ENCODE measurements at places on chromosomes 5 and 9. TPM values are rescaled to one million over a fixed set of nuclear protein-coding genes. Genes with fewer than 3 reads are reported as not detected.

DNA sequence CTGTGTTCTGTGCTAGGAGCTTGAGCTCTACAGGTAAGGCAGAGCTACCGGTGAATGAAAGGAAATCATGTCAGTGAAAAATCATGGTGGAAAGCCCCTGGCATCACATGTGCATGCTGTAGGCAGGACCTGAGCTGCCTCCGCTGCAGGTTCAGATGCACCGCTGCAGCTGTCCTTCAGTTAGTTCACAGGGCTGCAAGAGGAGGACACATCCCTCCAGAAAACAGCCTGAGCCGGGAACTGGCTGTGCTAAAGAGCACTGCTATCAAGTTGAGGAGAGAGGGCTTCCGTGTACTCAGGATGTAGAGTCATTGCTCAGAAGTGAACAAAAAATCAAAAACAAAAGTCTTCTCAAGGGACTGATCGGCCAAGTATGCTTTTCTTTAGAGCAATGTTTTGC is 138.6 kb downstream of the ERCC6L2 start:
- no peaks in the 10 kb centered on the region for H3K27me3 ChIP-seq
- no peak overlapping the region for H3K4me3 ChIP-seq
- no peak overlapping the region for H3K27ac ChIP-seq
- no peaks in the 10 kb centered on the region for H3K36me3 ChIP-seq

DNA sequence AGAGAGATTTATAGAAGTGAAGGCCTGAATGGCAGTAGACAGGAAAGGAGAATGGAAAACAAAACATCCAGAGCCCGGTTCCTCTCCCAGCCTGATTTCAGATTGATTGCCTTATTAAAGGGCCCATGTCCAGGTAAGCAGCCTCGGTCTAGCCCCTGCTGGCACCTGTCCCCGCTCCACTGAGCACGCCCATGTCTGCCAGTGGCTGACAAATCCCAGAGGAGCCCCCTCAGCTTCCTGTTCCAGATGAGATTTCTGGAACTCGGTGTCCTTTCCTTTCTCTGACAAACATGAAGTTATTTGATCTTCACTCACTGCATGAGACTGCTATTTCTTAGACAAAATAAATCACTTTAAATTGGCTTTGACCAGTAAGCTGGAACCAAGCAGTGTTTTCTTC is 187.0 kb upstream of the ADCY2 start:
- DNase-seq = no peak
- no peak overlapping the region for H3K27ac ChIP-seq
- no peak overlapping the region for H3K4me3 ChIP-seq
- H3K4me1 ChIP-seq = no peaks in the 10 kb centered on the region

DNA sequence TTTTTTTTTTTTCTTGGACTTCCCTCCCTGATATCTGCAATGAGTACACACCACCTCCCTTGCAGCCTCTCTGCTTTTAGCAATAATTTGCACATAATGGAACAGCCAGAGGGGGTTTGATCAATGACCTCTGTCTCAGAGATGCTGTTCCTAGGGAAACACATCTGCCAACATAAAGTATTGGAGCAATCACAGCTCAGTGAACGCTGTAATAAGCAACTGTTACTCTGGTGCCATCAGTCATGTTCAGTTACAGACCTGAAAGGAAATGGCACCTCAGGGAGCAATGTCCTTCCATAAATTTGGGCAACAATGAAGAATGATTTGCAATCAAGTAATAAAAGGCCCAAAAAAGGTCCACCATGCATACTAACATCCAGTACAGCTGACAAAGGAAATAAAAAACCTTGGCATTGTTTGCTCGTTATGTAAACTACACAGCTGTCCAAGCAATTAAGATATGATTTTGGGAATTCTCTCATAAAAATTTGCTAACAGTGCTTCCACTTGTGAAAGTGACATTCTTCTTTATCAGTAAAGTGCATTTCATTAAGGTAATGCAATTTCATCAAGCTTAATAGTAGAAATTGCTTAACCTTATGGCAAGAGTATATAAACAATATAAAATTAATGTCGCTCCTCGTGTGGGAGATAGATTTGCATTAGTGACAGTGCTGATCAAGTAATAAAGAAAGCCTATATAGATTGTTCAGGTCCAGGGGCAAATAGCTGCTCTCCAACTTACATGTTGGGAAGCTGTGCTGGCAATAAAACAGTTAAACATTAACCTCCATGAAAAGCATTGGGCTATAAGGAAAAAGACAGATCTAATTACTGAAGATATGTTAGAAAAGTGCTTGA is 167.8 kb downstream of the RASEF start:
- no peaks in the 10 kb centered on the region for H3K27me3 ChIP-seq
- no peak overlapping the region for H3K4me3 ChIP-seq
- H3K27ac ChIP-seq = no peak overlapping the region

GRCh38 chr9:125797930-125798329 is 50.8 kb downstream of the PBX3 start:
- no peak overlapping the region for H3K4me3 ChIP-seq
- H3K36me3 ChIP-seq = no peaks in the 10 kb centered on the region
- no peak overlapping the region for H3K27ac ChIP-seq
- no peaks in the 10 kb centered on the region for H3K4me1 ChIP-seq
- H3K27me3 ChIP-seq = no peaks in the 10 kb centered on the region

DNA sequence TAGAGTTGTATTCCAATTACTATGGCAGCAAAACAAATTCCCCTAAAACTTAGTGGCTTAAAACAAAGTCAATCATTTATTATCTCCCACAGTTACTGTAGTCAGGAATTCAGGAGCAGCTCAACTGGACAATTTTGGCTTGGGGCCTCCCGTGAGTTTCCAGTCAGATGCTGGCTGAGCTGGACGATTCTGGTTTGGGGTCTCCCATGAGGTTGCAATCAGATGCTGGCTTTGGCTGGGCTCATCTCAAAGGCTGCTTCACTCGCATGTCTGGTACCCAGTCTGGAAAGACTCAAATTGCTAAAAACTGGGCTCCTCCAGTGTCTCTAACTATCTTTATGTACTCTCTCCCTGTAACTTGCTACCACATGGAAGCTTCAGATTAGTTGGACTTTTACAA is 130.1 kb downstream of the C5orf15 start:
- no peaks in the 10 kb centered on the region for H3K27me3 ChIP-seq
- no peak for DNase-seq
- H3K4me3 ChIP-seq = no peak overlapping the region
- no peaks in the 10 kb centered on the region for H3K36me3 ChIP-seq
- no peak overlapping the region for H3K27ac ChIP-seq

- H3K27me3 ChIP-seq = no peaks in the 10 kb centered on the region
- no peak overlapping the region for H3K4me3 ChIP-seq
- no peaks in the 10 kb centered on the region for H3K36me3 ChIP-seq
- no peak overlapping the region for H3K27ac ChIP-seq
Observed at GRCh38 chr5:75536694-75537360, 25.1 kb downstream of the POLK start.

GRCh38 chr5:72082048-72082447 is 25.2 kb upstream of the MAP1B start:
- no peaks in the 10 kb centered on the region for H3K36me3 ChIP-seq
- H3K4me1 ChIP-seq = peaks cover 43% of the 10 kb centered on the region
- no peak overlapping the region for H3K27ac ChIP-seq

GRCh38 chr9:93899609-93900435 is 55.3 kb downstream of the BARX1 start:
- no peaks in the 10 kb centered on the region for H3K4me1 ChIP-seq
- no peaks in the 10 kb centered on the region for H3K27me3 ChIP-seq
- no peak for DNase-seq
- H3K36me3 ChIP-seq = no peaks in the 10 kb centered on the region
- H3K4me3 ChIP-seq = no peak overlapping the region
- no peak overlapping the region for H3K27ac ChIP-seq

GRCh38 chr5:111142932-111143331 is 50.8 kb downstream of the WDR36 start:
- H3K4me3 ChIP-seq = no peak overlapping the region
- no peaks in the 10 kb centered on the region for H3K27me3 ChIP-seq

- H3K4me3 ChIP-seq = no peak overlapping the region
- no peaks in the 10 kb centered on the region for H3K27me3 ChIP-seq
- no peaks in the 10 kb centered on the region for H3K4me1 ChIP-seq
- no peak for DNase-seq
- H3K36me3 ChIP-seq = no peaks in the 10 kb centered on the region
Observed at GRCh38 chr5:89777758-89778157, 631.8 kb downstream of the CETN3 start.

DNA sequence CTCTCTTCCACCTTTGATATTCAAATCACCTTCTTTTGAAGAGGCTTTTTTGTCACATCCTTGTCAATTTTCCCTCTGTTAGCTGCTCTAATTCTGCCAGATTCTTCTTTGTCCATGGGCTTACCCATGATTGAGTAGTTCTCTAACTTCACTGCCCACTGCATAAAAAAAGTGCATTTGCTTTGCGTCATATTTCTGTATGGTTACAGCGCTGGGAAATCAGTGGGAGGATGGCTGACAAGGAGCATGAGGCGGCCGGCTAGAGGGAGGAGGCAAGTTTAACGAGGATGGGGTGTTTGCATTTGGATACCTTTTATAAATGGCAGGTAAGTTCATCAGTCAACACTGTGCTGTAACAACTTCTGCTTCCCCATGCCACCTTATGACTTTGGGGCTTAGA is 116.5 kb upstream of the LHFPL2 start:
- DNase-seq = no peak
- no peaks in the 10 kb centered on the region for H3K4me1 ChIP-seq
- no peaks in the 10 kb centered on the region for H3K27me3 ChIP-seq
- no peak overlapping the region for H3K27ac ChIP-seq

- peaks cover 18% of the 10 kb centered on the region for H3K4me1 ChIP-seq
- H3K36me3 ChIP-seq = no peaks in the 10 kb centered on the region
- H3K27ac ChIP-seq = peak overlapping the region; percentile 91
- H3K27me3 ChIP-seq = no peaks in the 10 kb centered on the region
Observed at GRCh38 chr5:179697993-179698934, 503 bp upstream of the CANX start.

DNA sequence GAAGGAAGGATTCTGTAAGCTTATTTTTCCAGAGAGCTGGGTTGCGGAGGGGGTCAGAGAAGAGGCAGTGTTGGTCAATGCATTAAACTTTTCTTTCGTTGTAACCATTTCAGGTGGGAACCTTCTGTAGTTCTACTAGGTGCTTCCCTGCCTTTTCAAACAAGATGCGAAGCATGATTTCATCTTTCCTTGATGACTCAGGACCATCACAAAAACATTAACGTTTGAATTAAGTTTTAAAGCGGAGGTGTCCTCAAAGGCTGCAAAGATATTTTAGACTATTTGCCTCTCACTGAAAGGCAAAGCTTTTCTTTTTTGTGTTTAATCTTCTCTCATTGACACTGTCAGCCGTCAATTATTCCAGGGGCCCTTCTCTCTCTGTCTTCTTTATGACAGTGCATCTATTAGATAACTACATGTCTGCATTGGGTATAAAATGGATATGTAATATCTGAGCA is 26.3 kb upstream of the FAT2 start:
- H3K4me3 ChIP-seq = no peak overlapping the region
- no peak overlapping the region for H3K27ac ChIP-seq
- no peaks in the 10 kb centered on the region for H3K36me3 ChIP-seq
- no peaks in the 10 kb centered on the region for H3K4me1 ChIP-seq

GRCh38 chr9:127835991-127836516 is 18.4 kb downstream of the ENG start:
- H3K36me3 ChIP-seq = no peaks in the 10 kb centered on the region
- H3K27me3 ChIP-seq = no peaks in the 10 kb centered on the region
- no peak for DNase-seq
- H3K4me1 ChIP-seq = peaks cover 74% of the 10 kb centered on the region

DNA sequence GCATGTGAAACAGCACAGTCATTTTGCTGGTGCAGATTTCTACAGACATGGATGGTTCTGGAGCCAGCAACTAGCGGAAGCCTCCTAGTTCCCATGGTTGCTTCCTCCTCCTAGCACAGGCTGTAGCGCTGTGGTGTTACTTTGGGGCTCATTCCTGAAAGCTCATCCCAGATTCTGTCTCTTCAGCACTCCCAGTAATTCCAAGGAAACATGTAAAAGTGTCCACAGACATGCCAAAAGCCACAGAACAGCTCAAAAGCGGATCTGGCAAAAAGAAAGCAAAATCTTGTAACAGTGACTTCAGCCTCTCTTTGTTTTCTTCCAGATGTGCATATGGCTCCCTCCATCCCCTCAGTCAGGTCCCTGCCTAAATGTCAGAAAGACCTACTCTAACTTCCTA is 144.1 kb downstream of the CEP120 start:
- no peak overlapping the region for H3K27ac ChIP-seq
- no peaks in the 10 kb centered on the region for H3K27me3 ChIP-seq
- no peak for DNase-seq
- H3K4me3 ChIP-seq = no peak overlapping the region
- no peaks in the 10 kb centered on the region for H3K4me1 ChIP-seq

DNA sequence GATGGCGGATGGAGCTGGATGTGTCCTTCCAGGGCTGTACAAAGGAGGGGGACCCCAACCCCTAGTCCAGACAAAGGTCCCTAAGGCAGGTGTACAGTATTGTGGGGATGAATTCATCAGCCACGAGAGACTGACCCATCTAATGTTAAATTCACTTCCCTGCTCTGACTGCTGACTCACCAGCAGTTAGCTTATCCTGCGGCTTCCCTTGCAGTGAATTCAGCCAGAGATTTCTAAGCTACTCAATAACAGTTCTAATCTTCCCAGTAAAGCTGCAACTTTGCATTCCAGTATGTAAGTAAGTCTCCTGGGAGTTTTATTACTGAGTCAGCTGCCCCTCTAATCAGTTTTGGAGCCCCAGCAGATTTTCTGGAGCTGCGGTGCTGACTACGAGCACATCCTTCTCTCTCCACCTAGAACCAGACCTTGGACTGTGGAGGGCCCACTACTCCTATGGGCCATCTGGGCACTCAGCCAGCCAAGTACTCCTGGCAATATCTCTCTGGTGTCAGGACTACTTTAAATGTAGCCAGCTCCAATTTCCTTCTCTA is 16.1 kb downstream of the B4GALT1 start:
- H3K4me1 ChIP-seq = peaks cover 28% of the 10 kb centered on the region
- H3K36me3 ChIP-seq = no peaks in the 10 kb centered on the region
- H3K27ac ChIP-seq = peak overlapping the region; percentile 31
- DNase-seq = peak; percentile 76
- no peaks in the 10 kb centered on the region for H3K27me3 ChIP-seq
- H3K4me3 ChIP-seq = no peak overlapping the region

GRCh38 chr9:106616851-106617345 is 246.1 kb upstream of the ZNF462 start:
- no peaks in the 10 kb centered on the region for H3K4me1 ChIP-seq
- no peaks in the 10 kb centered on the region for H3K27me3 ChIP-seq
- no peaks in the 10 kb centered on the region for H3K36me3 ChIP-seq
- no peak for DNase-seq
- no peak overlapping the region for H3K4me3 ChIP-seq
- H3K27ac ChIP-seq = no peak overlapping the region

- H3K36me3 ChIP-seq = no peaks in the 10 kb centered on the region
- H3K27ac ChIP-seq = no peak overlapping the region
- H3K27me3 ChIP-seq = no peaks in the 10 kb centered on the region
- no peak overlapping the region for H3K4me3 ChIP-seq
- peaks cover 3% of the 10 kb centered on the region for H3K4me1 ChIP-seq
Observed at GRCh38 chr5:74679966-74680365, 5.1 kb upstream of the HEXB start.

GRCh38 chr5:32057187-32058096 is 116.7 kb downstream of the GOLPH3 start:
- no peaks in the 10 kb centered on the region for H3K27me3 ChIP-seq
- H3K36me3 ChIP-seq = no peaks in the 10 kb centered on the region
- no peak overlapping the region for H3K27ac ChIP-seq
- peaks cover 7% of the 10 kb centered on the region for H3K4me1 ChIP-seq
- no peak overlapping the region for H3K4me3 ChIP-seq
- no peak for DNase-seq

- H3K36me3 ChIP-seq = no peaks in the 10 kb centered on the region
- no peak for DNase-seq
- no peaks in the 10 kb centered on the region for H3K27me3 ChIP-seq
- no peak overlapping the region for H3K27ac ChIP-seq
- no peak overlapping the region for H3K4me3 ChIP-seq
Observed at GRCh38 chr5:36585701-36586100, 20.7 kb upstream of the SLC1A3 start.

The ZNF879 gene
- 8.4 TPM for polyA plus RNA-seq

The RELL2 gene
- polyA plus RNA-seq = 8.6 TPM

The FAM153A gene
- polyA plus RNA-seq = 75.0 TPM

The ARSB gene
- 5.3 TPM for polyA plus RNA-seq

The FOXD4L6 gene
- polyA plus RNA-seq = not detected

The SPINK4 gene
- not detected for polyA plus RNA-seq
